Stimulated activated CD4-positive, alpha-beta T cell treated with anti-CD3 and anti-CD28 coated beads, Interleukin-1b, Interleukin-23, amount 100 ng/mL, for 48 hours (primary cell): ENCODE measurements at places on chromosomes 4 and X.

GRCh38 chr4:125676583-125676982 lies 361.8 kb downstream of the FAT4 start:
- no peak for DNase-seq

DNA sequence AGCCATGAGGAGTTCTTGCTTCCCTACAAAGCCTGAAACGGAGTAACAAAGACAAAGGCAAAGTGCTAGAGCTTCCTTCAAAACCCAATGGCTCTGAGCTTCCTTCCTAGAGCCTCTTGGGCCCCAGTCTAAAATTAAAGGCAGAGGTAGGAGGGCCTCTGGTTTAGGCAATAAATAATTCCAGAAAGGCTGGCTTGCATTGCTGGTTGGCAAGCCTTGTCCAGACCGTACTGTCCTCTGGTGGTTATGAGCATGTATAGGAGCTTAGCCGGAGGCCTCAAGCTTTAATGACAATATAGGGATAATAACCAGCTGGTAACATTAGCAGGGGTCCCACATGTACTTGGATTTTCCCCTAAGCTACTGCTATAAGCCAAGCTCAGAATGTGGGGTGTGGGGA lies 237.3 kb downstream of the AR start:
- DNase-seq, result no peak

DNA sequence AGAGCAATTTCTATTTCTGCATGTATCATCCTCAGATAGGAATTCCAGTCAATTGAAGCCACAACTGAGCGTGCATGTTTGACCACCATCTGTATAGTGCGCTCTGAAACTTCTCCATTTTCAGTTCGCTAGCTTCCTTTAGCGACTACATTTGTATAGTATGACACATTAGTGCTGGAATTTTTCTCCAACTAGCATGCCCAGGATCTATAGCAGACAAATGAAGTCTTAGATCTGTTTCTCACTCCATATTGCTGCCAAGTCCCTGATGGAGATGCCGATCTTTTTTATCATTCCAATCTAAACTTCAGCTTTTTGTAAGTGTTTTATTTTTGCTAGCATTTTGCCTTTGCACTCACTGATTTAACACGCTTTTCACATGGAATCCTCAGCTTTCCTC lies 774.8 kb upstream of the TENM3 start:
- no peak for DNase-seq

- no peak for DNase-seq
Measured at GRCh38 chr4:152246659-152247058, 289.2 kb downstream of the FBXW7 start.

GRCh38 chr4:3835527-3836405 lies 69.6 kb downstream of the ADRA2C start:
- no peak for DNase-seq

GRCh38 chr4:167221084-167221483 lies 13.2 kb downstream of the SPOCK3 start:
- DNase-seq, result no peak

- no peak for DNase-seq
Measured at GRCh38 chr4:16995451-16995850, 97.0 kb upstream of the LDB2 start.

GRCh38 chr4:55561889-55562288 lies 15.2 kb upstream of the CLOCK start:
- no peak for DNase-seq

DNA sequence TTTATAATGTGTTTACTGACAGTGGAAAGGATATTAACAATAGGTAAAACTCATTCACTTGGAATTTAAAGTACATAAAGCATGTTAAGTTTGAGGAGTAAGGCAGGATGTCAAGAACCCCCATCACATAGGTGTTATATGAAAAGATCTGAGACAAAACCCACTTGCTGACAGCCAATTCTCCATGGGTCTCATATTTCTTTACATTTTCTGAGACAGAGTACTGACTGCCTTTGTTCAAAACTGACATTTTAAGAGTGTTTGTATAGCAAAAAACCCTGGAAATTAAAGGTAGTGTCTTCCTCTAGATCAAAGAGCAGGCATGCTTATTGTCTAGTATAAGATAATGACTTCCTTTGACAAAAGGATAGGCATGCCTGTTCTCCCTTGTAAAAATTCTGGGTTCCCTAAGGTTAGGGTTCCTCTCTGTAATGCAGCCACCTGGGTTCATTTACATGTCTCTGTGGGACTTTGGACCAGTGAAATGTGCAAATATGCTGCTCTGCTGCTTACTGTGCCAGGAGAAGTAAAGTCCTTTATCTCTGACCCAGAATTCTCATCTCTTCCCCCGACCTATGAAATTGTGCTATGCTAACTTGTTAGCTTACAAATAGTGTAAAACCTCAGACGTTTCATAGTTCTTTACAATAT lies 123.6 kb downstream of the PCDH18 start:
- DNase-seq, result no peak

- DNase-seq, result no peak
Measured at GRCh38 chr4:89727238-89727637, 109.7 kb downstream of the SNCA start.

DNA sequence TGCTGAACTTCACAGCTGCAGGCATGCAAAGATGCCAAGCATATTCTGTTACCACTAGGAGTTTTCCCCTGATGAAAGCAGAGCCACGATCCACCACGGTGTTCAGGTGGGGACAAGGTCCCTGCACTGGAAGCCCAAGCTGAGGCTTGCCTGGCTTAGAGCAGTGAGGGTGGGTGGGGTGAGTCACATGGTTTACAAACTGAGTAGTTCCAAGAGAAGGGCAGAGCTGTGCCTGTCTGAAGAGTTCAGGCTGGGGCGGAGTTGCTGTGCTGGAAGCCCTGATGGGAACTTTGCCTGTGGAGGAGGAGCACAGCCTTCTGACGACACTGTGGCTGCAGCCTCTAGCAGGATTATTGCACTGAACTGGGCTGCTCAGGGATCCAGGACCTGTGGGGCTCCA lies 45.5 kb downstream of the FAM9B start:
- peak; percentile 17 for DNase-seq

- no peak for DNase-seq
Measured at GRCh38 chrX:1749499-1749898, 134.6 kb downstream of the ASMT start.

DNA sequence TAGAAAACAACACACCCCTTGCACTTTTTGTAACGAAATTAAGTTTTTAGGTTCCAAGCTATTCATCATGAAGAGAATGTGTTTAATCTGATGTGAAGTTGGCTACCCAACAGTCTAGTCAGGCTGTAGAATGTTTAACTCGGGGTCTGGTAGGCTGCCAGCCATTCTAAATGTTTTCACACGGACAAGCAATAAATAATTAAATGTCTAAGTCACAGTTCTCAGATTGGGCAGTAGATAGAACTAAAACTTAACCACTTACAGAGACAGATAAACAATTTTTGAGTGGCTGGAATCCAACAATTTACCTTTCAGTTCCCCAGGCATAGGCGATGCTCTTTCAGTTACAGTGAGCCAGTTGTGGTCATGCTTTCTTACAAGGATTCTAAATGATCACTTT lies 66.5 kb downstream of the CHIC2 start:
- DNase-seq, result no peak

- no peak for DNase-seq
Measured at GRCh38 chr4:6501171-6501570, 28.8 kb upstream of the PPP2R2C start.
